ENCODE measurements at places on chromosomes 5 and 9. TPM values are rescaled to one million over a fixed set of nuclear protein-coding genes. Genes with fewer than 3 reads are reported as not detected.
A peak's percentile ranks its signal among the peaks of the same experiment; 100 is the strongest.

- no peaks in the 10 kb centered on the region for H3K4me1 ChIP-seq
- no peak overlapping the region for H3K27ac ChIP-seq
- H3K4me3 ChIP-seq = no peak overlapping the region
- DNase-seq = no peak
- H3K27me3 ChIP-seq = no peaks in the 10 kb centered on the region
These were observed 9.9 kb downstream of the RAD50 start for GRCh38 chr5:132566657-132567056.

GRCh38 chr9:37976714-37977477 is 73.0 kb upstream of the SLC25A51 start:
- no peaks in the 10 kb centered on the region for H3K27me3 ChIP-seq
- DNase-seq = no peak
- H3K4me1 ChIP-seq = no peaks in the 10 kb centered on the region
- no peaks in the 10 kb centered on the region for H3K36me3 ChIP-seq
- H3K27ac ChIP-seq = no peak overlapping the region

The CDKN2B gene
- 17.3 TPM for total RNA-seq

- no peak for DNase-seq
- H3K27ac ChIP-seq = no peak overlapping the region
- H3K36me3 ChIP-seq = no peaks in the 10 kb centered on the region
- no peaks in the 10 kb centered on the region for H3K4me1 ChIP-seq
- no peak overlapping the region for H3K4me3 ChIP-seq
These were observed 173.4 kb upstream of the CDH12 start for GRCh38 chr5:23026252-23027170.

The PRLR gene
- total RNA-seq = 2.2 TPM

The TOPORS gene
- 35.4 TPM for total RNA-seq

DNA sequence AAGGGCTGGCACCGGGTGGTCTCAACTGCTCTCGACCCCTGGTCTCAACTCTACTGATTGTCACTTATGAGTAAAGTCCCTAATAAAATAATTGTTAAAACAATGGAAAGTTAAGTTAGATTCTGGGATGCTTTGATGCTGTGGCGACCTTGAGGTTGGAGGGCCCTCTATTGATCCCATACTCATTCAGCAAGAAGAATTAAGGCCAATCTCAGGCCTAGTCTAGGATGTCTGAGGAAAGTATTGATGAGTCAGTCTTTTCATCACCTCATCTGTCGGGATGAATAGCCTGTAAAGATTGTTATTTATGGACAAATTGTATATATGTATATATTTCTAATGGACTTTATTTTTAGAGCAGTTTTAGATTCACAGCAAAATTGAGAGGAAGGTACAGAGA is 50.8 kb downstream of the WDR36 start:
- H3K4me3 ChIP-seq = no peak overlapping the region
- peaks cover 11% of the 10 kb centered on the region for H3K4me1 ChIP-seq
- H3K27me3 ChIP-seq = no peaks in the 10 kb centered on the region
- H3K36me3 ChIP-seq = no peaks in the 10 kb centered on the region
- DNase-seq = no peak

The SLC12A2 gene
- 40.3 TPM for total RNA-seq

The PLPPR1 gene
- total RNA-seq = 1.2 TPM

- H3K4me1 ChIP-seq = no peaks in the 10 kb centered on the region
- no peak overlapping the region for H3K4me3 ChIP-seq
- no peaks in the 10 kb centered on the region for H3K36me3 ChIP-seq
- no peak for DNase-seq
- no peak overlapping the region for H3K27ac ChIP-seq
These were observed 199.6 kb downstream of the SYK start for GRCh38 chr9:91001146-91001611.

GRCh38 chr9:127578627-127578951 is 33.5 kb upstream of the STXBP1 start:
- H3K36me3 ChIP-seq = no peaks in the 10 kb centered on the region
- peaks cover 34% of the 10 kb centered on the region for H3K4me1 ChIP-seq
- no peak for DNase-seq
- H3K27ac ChIP-seq = no peak overlapping the region
- H3K27me3 ChIP-seq = no peaks in the 10 kb centered on the region
- H3K4me3 ChIP-seq = no peak overlapping the region

GRCh38 chr5:41093803-41094202 is 22.7 kb upstream of the MROH2B start:
- peaks cover 13% of the 10 kb centered on the region for H3K4me1 ChIP-seq
- no peak overlapping the region for H3K4me3 ChIP-seq
- no peaks in the 10 kb centered on the region for H3K36me3 ChIP-seq
- H3K27me3 ChIP-seq = no peaks in the 10 kb centered on the region
- DNase-seq = peak; percentile 28

The TMEM174 gene
- total RNA-seq = not detected

DNA sequence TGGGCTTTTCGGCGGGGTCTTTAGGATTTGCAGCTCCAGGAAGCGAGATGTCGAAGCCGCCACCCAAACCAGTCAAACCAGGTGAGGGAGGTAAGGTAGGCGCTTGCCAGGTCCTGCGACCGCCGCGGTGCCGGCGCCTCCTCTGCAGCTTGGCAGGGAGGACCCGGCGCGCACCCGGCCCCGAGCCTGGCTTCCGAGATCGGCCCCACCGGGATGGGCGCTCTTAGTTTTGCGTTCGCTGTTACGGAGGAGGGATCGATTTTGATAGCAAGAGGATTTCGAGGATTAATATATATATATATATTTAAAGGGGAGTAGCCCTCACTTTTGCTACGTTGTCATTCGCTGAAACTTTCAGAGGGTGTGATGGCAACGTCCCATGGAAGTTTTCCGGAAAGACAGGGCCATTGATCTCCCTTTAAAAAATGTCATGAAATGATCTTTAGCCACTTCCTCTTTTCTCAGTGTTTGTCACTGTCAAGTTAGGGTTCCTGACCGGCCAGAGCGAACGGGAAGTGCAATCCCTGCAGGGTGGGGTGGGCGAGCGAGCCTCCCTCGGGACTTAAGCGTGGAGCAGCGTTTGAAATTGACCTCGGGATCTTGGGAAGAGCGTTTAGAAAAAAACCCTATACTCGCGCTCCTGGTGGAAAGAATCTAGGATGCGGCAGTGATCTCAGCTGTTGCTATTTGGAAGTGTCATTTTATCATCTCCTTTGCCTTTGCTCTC is 495 bp downstream of the OSTF1 start:
- H3K27me3 ChIP-seq = no peaks in the 10 kb centered on the region
- peak; percentile 63 for DNase-seq
- peaks cover 38% of the 10 kb centered on the region for H3K4me1 ChIP-seq

- H3K4me1 ChIP-seq = no peaks in the 10 kb centered on the region
- peak overlapping the region; percentile 65 for H3K4me3 ChIP-seq
- DNase-seq = peak; percentile 20
- H3K36me3 ChIP-seq = no peaks in the 10 kb centered on the region
These were observed 1.4 kb downstream of the CHSY3 start for GRCh38 chr5:129905473-129906176.

DNA sequence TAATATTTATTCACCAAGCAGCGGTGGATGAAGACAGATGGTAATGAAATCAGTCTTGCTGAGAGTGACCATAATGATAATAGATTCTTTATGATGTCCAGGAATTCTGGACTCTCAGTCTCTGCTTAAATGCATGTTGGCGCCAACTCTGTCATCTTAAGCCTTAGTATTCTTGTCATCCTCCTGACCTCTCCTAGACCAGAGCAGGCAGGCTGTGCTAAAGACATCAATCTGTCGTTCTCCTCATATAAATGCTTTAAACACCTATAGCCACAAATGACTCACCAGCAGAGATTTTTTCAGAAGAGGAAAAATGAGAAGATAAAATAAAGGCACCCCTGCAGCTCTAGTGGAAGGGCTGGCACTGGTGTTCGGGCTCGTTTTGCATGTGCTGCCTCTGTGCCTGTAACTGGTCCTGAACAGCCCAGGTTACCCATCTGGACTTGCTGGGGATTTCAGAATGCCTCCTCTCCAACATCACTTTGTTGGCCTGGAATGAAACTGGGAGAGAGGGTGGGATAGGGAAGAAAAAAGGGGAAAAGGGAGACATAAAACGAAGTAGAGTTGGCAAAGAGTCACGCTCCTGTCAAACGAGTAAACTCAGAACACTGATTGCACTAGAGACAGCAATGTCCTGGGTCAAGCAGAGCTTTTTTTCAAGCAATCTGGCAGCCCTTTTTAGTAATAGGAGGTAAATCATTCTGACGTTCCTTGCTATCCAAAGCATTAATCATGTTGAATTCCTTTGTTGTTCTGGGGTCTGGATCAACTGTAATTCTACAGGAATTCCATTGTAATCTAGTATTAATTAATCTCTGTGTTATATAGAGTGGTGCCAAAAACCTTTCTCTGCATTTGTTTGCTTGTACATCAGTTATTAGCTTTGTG is 195.5 kb upstream of the CLINT1 start:
- no peak overlapping the region for H3K4me3 ChIP-seq
- no peaks in the 10 kb centered on the region for H3K27me3 ChIP-seq

- no peaks in the 10 kb centered on the region for H3K27me3 ChIP-seq
- H3K4me3 ChIP-seq = no peak overlapping the region
- no peak for DNase-seq
- no peaks in the 10 kb centered on the region for H3K4me1 ChIP-seq
- H3K27ac ChIP-seq = no peak overlapping the region
These were observed 367.3 kb upstream of the C9orf72 start for GRCh38 chr9:27940535-27940934.

GRCh38 chr9:75333624-75334023 is 245.3 kb downstream of the OSTF1 start:
- no peaks in the 10 kb centered on the region for H3K27me3 ChIP-seq
- no peaks in the 10 kb centered on the region for H3K4me1 ChIP-seq
- H3K36me3 ChIP-seq = no peaks in the 10 kb centered on the region
